ENCODE measurements at places on chromosomes 6 and 20.

- no peak for DNase-seq
Measured at GRCh38 chr6:18656506-18656905, 269.4 kb downstream of the RNF144B start.

- peak; percentile 66 for DNase-seq
Measured at GRCh38 chr6:6856538-6857523, 250.9 kb upstream of the RREB1 start.

DNA sequence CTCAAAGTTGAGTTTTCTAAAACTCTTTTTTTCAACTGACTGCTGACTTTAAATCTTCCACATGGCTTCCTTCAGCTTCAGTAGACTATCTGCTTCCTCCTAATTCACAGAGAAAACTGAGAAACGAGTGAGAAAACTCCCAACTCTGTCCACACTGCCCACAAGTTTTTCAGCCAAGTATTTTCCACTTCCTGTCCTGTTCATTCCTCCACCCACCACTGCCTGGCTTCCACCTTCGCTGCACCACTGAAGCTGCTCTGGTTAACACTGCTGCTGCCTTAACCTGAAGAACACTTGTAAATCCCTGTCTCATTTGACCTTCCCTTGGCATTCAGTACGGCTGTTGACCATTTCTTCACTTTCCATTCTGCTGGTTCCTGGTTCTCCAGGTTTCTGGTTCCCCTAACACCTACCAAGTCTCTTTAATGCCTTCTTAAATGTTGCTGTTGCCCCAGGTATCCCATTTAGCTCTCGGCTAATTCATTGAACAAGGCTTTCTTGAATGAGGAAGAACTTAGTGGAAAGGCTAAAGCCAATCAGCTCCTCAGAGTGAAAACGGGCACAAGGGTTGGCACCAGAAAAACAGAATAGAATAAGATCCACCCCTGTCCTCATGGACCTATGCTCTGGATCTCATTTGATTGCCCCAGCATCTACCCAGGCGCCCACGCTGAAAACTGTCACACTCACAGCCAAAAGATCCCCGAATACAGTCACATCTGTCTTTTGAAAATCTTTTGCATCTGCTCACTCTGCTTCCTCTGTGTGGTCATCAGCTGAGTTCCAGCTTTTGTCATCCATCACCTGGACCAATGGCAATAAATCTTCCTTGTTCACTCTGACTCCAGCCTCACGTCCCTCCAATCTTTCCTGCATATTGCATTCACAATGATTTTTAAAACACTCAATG lies 104.4 kb upstream of the TAB2 start:
- DNase-seq: no peak

GRCh38 chr6:33192105-33192646 lies at the start of gene COL11A2:
Gene COL11A2 (minus strand): TSS chr6:33192467. CDS start chr6:33192240, 227 bp downstream.
- DNase-seq: no peak

DNA sequence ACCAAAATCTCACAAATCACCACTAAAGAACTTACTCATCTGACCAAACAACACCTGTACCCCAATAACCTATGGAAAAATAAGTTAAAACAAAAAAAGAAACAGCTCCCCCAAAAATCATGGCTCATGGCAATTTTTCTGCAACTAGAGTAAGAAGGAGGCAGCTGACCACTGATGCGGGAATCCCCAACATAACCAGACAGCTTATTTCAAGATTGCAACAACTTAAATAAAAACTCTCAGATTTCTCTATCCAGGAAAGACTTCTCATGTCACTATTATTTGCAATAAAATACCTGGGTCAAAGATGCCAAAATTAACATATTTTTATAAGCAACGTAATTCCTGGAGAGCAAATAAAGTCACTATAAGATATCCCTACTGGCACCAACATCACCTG lies 128.1 kb upstream of the LY86 start:
- no peak for DNase-seq

DNA sequence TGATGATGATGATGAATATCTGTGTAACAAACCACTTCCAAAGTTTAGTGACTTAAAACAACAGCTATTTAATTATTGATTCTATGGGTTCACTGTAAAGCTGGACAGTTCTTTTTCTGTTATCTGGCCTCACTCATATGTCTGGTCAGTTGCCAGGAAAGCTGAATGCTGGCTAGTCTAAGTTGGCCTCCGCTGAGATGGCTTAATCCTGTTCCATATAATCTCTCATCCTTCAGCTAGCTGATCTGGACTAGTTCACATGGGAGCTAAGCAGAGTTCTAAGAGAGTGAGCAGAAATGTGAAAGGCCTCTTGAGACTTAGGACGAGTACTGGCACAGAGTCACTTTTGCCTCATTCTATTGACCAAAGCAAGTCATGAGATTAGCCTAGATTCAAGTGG lies 334.7 kb upstream of the FLRT3 start:
- DNase-seq: no peak

DNA sequence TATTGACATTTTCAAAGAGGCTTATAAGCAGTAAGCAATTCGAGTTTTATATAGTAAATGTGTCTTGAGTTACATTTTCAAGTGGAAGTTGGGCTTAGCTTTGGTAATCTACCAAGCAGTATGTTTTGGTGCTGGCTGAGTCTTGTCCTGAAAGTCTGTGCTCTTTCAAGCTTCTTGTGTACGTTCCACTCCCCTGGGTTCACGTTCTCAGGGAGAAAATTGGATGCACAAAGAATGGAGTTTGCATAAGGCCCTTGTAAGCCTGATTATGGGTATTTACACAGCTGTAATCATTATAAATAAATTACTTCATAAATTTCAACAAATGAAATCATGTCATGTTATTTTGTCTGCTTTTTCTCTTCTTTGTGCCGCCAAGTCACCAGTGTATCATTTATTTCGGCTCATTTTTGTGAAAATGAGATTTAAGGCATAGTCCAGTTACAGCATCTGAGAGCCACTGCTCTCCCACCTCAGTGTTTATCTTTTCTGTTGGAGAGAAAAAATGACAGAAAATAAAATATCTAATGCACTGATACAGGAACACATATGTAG lies 262.5 kb downstream of the BTBD3 start:
- no peak for DNase-seq

- DNase-seq: no peak
Measured at GRCh38 chr6:112296122-112296521, 41.8 kb upstream of the LAMA4 start.

DNA sequence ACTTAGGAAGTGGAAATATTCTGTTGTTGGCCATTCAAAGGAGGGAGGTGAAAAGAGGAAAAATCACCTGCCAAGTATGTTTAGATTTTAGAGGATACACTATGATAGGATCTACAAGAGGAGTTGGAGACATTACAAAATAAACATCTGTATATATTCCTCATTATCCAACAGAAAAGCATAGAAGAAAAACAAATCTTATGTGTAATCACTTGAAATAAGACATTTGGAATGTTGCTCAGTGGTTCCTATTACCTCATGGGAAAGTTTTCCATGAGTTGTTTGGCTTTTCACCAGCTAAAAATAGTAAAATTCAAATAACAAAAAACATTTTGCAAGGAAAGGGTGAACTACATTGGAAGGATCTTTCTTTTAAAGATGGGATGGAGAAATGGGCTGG lies 76.7 kb upstream of the CARMIL1 start:
- DNase-seq: no peak

- DNase-seq: no peak
Measured at GRCh38 chr6:148716811-148717210, 30.0 kb upstream of the UST start.

DNA sequence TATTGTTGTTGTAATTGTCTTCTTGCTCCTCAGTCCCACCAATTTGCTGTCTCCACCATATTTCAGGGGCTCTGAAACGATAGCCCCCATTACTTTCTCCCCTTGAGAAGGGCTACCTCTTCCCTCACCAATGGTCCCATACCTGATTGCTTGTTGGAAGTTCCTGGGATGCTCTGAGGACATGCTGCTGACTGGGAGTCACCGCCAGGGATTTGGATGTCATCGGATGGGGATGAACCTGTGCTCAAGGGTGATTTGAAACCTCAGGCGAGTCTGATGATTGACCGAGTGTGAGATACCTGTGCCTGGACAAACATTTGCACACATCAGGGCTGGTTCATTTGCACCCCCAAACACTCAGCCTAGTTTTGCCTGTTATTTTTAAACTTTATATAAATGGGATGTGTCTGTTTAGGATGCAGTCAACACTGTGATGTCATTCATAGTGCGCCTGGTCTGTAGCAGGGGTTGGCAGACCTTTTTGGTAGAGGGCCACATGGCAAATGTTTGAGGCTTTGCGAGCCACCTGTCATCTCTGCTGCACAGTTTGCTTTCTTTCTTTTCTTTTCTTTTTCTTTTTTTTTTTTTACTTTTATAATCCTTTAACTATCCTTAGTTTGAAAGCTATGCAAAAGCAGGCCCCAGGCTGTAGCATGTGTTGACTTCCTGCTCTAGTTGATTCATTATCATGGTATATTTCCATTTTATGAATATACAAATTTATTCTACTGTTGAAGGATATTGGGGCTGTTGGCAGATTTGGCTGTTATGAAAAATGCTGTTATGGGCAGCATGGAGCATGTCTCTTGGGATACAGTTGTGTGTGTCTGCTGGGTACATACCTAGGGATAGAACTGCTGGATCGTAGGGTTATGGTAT lies 118.5 kb upstream of the PHACTR3 start:
- no peak for DNase-seq

- no peak for DNase-seq
Measured at GRCh38 chr6:32941214-32941768, 463 bp upstream of the HLA-DMB start.

DNA sequence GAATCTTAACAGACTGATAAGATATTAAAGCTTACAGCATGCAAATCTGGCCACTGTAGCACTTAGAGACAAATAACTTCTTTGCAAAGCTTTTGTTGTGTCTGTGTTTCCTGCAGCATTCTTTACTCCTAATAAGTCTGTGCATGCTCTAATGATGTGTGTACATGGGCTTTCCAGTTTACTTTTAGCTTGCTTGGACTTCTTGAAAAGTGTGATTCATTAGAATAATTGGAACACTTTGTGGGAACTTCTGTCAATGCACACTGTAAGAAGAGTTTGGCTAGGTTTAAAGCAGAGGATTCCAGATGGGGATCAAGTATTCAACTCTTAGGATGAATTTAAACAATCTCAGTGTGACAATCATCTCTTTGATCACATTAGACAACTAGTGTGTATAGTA lies 22.1 kb upstream of the TINAG start:
- DNase-seq: no peak

DNA sequence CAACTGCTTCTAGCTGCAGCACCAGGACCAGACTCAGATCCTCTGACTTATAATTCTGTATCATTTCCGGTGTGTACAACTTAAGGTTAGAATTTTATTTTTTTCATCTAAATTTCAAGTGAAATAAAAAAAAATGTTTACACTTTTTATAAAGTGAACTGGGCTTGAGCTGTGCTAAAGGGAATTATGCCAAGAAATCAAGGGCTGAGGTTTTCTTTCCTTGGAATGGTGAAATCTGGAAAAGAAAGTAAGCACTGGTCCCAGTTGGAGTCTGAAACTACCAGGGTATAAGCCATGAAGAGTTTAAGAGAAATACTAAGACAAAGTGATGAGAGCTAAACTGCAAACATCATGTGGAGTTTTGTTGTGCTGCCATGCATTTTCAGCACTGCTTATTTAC lies 21.7 kb upstream of the FYN start:
- DNase-seq: no peak

DNA sequence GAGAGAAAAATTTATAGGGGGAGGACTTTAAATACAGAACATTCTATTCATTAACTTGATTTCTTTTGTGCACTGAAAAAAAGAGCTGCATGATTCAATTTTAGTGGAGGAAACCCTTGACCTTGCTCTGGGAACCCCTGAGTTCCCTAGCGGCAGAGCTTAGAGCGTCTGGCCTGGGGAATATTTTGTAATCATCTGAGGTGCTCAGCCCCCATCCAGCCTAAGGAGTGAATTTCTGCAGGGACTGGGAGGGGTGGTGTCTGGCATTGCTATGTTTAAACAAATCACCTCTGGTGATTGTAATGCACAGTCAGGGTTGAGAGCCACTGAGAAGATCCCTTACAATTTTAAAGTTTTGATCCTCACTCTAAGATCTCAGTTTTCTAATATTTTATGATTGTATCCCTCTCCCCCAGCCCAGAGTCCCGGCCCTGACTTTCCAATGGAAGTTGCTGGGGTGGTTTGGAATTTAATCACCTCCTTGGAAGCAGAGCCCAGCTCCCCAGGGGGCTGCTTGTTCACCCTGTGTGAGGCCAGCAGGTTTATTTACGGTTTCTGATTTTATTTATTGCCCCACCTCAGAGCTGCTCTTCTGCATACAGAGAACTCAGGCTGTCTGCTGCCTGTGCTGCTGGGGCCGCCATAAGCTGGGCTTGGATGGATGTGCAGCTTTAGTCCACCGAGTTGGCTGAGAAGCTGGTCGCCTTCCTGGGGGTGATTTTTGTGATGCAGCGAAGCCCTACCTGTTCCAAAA lies 263.1 kb downstream of the LRFN2 start:
- DNase-seq: no peak

GRCh38 chr20:7291323-7291943 lies 523.9 kb downstream of the BMP2 start:
- DNase-seq: no peak

DNA sequence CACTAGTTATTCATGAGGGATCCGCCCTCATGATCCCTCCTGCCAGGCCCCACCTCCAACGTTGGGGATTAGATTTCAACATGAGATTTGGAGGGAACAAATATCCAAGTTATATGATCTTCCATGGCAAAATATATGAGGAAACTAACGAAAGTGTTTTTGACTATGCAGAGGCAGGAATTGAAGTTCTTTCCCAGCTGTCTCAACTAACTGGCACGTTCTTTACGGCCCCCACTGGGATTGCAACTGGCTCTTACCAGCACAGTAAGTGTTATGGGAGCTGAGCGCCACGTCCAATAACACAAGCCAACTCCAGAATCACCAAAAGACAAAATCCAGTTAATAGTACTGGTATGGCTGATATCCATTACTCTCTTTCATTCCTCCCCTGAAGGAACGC lies 66.6 kb downstream of the ECT2L start:
- no peak for DNase-seq

GRCh38 chr6:167268683-167269280 lies 22.3 kb upstream of the UNC93A start:
- DNase-seq: no peak

Measured in left cardiac atrium (tissue), 4 donors.